ENCODE measurements at places on chromosomes 6 and 20. TPM values are rescaled to one million over a fixed set of nuclear protein-coding genes. Genes with fewer than 3 reads are reported as not detected.

DNA sequence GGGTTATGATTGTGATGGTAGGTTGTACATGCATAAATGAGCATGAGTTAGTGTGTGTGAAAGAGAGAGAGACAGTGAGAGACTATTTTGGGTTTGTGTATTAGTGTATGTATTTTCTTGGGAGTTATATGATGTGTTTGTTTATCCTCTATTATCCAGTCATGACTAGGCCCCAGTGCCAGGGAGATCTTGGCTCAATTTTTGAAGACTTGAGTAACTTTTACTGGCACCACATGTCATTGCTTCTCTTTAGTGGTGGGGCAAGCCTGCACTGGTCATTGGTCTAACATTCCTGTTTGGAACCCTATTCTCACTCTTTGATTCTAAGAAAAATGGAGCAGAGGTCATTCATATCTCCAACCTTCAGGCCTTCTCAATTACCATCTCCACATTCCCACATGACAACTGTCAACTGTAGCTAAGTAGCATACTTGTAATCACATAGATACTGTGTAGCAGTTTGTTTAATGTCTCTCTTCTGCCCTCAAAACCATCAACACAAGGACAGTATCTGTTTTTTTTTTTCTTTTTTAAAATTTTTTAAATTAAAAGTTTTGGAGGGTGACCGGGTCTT lies 8.8 kb downstream of the L3MBTL1 start:
- no peak for DNase-seq

DNA sequence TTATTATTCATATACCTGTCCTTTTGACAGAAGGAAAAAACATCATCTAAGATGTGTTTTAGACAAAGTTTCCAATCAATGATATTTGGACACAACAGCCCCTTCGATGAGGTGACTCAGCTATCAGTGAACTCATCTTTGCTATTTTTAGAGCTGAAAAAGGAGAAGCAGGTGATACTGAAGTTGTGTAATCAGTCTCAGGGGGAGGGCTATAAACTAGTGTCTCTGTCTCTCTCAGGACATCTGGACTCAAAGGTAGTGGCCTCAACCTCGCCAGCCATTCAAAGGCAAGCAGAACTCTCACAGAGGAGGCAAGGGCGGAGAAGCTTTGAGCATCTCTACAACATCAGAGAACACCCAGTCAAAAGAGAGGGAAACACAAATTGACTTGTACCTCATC lies 135.4 kb downstream of the BFSP1 start:
- no peak for DNase-seq

Gene HRH3
- not detected for total RNA-seq

Gene FILIP1
- total RNA-seq, result not detected

GRCh38 chr20:1891263-1892118 lies 3.7 kb upstream of the SIRPA start:
- no peak for DNase-seq

Gene HUS1B
- total RNA-seq, result 0.87 TPM

DNA sequence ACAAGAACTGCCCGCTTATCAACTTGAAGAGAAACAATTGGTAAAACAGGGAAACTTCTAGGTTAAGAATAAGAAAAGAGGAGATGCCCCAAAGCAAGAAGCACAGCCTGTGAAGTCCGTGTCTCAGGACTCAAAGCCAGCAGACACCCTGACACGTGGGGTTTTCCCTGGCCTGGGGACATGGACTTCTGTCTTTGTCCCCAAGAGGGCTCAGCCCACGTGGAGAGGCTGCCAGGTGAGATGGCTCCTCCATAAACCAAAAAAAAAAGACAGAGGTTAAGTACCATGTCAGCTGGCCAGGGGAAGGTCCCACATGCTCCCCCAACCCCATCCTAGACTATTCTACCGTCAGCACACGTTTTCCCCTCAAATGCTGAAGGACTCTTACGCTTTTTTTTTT lies 9.9 kb downstream of the SERPINB6 start:
- no peak for DNase-seq

Gene CAP2
- not detected for total RNA-seq

Gene DEFB132
- total RNA-seq, result not detected

Gene KCNK16
- total RNA-seq, result not detected

DNA sequence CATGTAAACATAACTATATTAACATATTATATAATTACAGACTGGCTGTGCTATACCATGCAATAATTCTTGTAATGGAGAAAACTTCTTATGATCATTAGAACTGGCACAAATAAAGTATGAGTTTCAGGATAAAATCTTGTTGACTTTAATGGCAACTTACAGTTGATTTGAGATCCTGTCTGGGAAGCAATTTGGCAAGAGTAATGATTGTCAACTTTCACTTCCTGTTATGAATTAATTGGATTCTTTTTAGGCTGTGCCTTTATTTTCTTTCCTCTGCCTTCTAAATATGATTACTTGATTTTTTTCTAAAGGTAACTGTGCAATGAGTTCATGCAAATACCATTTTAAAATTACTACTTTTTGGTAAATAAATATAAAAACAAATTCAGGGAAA lies 158.1 kb upstream of the B3GAT2 start:
- no peak for DNase-seq

Gene CRISP1
- total RNA-seq, result not detected

GRCh38 chr20:24691901-24692351 lies 222.5 kb downstream of the SYNDIG1 start:
- no peak for DNase-seq

Gene CFB
- total RNA-seq, result 0.96 TPM

DNA sequence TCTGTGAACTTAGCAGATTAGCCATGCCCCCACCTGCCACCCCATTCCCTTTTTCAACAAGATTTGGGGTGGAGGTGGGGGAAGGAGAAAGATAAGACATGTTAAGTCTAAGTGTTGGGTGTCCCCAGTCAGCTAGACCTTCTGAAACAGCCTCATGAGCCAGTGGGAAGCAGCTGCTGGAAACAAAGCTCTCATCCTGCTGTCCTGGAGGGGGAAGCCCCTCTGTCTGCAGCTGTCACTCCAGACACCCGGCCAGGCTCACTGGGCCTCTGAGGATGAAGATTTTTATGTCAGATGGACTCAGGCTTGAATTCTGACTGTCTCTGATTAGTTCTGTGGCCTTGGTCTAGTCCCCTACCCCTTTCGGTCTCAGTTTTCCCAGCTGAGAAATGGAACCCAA lies 1.1 kb downstream of the BPIFB3 start:
- DNase-seq, result no peak
